SJCRH30 (cell line): ENCODE measurements at places on chromosomes 3 and 15. TPM values are rescaled to one million over a fixed set of nuclear protein-coding genes. Genes with fewer than 3 reads are reported as not detected.
A peak's percentile ranks its signal among the peaks of the same experiment; 100 is the strongest.

DNA sequence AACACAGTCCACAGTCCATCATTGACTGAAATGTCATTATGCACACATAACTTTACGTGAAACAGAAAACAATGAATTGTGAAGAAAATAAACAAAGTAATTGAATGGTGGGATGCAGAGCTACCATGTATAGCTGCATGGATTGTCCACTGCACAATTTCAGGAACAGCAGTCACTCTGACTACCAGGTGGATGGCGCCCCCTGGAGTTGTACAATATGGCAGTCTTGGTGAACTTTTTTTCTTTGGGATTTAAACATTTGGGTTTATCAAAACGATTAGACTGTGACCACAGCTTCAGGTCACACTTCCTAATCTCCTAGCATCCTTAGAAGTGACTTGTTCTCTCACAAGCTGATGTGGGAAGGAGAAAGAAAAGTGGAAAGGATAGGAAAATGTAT, 48.9 kb upstream of the TCF12 start:
- peak; percentile 72 for DNase-seq

- DNase-seq: no peak
Measured at GRCh38 chr15:100515758-100516157, 13.0 kb downstream of the CERS3 start.

DNA sequence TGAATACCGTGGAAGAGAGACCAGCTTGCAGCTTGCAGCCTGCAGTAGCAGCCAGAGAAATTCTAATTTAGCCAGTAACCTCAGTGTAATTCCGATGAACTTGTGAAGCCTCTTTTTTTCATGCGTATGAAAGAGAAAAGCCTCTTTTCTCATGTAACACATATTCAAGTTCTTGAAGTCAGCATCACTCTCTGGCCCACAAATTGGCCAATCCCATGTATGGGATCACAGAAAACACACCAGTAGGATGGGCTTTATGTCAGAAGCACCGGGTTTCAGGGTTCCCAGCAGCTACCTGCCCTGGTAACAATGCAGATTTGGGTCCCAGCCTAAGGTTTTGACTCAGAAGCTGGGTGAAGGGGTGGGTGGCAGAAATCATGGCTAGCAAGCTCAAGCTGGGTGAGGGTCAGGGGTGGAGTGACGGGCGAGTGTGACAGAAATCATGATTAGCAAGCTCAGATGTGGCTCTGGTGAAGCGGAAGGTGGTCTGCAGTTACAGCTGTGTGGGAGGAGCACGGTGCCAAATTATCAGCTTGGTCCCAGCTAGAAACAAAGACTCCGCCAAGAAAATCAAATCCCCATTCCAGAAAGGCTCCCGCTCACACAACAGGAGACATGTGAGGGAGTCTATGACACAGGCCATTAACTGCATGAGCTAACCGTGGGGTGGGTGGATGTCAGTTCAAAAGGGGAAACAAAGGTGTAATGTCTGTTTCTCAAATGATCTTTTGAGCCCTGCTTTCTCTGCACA, 86.6 kb downstream of the SNRK start:
- DNase-seq: no peak

- DNase-seq: no peak
Measured at GRCh38 chr15:95492388-95493070, 838.0 kb upstream of the NR2F2 start.

DNA sequence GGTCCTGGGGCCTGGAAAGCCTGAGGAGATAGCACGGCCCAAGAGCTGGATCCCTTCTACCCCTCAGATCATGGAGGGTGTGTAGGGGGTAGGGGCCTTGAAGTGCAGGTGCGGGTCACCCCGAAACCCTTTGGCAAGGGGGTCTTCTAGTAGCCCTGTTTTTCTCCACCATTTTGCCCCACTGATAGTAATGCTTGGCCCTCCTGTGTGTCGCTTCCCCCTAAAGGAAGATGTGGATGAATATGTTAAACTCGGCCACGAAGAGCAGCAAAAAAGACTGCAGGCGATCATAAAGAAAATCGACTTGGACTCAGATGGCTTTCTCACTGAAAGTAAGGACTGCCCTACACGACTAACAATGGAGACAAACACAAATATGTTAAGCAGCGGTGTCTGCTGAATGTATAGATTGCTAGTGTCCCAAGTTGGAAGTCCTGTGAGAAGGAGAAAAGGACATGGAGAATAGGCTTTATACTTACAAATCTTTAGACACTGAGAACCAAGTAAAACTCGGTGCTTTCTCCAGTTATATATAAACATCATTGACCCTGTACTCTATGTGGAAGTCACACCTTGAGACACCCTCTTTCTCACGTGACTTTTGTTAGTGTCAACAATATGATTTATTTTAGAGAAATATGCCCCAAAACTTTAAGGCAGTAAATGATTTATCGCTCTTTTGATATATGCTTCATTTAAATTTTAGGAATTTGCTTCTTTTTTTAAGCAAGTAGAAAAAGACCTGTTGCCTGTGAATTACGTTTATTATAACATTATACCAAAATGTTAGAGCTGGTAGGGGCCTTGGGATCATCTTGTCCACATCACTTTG, 802 bp downstream of the RCN2 start:
- no peak for DNase-seq

GRCh38 chr15:84657748-84658079, 285 bp downstream of the NMB start:
- no peak for DNase-seq

DNA sequence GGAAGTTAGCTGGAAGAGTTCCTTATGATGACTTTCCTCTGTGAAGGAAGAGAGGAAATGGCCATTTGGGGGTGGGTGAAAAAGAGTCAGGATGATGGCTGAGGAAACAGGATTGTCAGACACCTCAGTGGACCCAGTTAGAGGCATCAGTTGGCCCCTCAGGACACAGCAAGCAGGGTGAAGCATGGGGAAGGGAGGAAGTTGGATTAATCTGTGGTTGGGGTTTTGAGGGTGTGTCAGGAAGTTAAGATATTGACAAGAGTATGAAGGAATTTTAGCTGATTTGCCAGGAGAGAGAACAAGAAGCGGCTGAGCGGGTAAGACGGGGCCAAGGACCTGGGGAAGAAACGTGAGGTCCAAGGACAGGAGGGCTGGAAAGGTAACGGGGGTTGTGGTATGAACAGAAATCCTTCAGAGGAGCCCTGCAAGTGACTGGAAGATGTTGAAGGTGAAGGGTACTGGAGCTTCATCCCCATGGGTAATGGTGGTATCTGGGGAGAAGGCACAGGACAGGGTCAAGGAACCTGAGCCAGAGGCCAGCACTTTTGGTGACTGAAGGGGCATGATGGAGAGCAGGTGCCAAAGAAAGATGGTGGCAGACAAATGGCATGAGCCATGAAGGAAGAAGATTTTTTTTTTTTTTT, 2.7 kb downstream of the UQCC5 start:
- no peak for DNase-seq

GRCh38 chr3:34504366-34504765, 705.9 kb downstream of the PDCD6IP start:
- no peak for DNase-seq

DNA sequence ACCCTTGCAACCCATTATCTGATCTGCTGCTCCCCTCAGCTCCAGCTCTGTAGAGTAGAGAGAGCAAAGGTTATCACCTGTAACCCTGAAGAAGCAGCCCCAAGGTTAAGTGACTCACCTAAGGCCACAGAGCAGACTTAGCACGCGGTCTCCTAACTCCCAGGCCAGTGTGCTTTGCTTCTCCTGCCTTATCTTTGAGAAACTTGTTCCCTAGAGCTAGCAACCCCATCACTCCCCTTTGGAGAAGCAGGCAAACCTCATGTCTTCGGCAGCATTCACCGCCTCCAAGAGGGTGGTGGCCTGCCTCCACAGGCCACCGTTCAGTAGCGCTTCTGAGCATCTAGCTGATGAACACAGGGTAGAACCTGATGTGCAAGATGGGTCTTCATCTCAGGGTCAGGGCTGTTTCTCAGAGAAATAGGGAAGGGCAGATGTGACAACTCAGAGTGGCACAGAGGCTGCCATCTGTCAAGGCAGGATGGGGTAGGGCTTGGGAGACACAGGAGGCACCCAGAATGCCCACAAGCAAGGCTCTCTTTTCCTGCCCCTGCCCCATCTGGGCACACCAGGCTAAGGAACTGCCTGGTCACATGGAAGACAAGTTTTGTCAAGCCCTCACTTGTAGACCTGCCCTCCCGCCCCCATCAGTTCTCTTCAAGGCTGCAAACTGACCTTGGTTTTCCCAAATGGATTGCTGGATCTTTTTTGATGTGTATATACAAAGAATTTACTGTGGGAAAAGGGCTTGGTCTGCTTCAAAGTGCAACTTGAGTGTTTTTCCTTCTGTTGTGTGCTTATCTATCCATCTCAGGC, 34.9 kb upstream of the CLK3 start:
- DNase-seq: no peak

GRCh38 chr3:175746308-175746707, 887.2 kb downstream of the NAALADL2 start:
- DNase-seq: no peak

DNA sequence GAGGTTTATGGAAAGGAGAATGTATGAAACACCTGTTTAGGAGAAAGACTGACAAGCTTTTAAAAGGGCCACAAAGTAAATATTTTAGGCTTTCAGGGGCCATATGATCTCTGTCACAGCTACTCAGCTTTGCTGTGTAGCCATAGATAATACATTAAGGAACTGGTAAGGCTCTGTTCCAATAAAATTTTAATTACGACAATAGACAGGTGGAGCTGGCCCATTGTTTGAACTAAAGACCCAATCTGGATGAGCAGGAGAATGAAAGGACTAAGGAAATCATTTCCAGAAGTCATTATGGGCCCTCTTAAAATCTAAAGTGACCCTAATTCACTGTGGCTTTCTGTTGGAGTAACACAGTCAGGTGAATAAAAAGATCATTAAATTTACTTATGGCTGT, 48.5 kb upstream of the SLC12A8 start:
- DNase-seq: no peak

DNA sequence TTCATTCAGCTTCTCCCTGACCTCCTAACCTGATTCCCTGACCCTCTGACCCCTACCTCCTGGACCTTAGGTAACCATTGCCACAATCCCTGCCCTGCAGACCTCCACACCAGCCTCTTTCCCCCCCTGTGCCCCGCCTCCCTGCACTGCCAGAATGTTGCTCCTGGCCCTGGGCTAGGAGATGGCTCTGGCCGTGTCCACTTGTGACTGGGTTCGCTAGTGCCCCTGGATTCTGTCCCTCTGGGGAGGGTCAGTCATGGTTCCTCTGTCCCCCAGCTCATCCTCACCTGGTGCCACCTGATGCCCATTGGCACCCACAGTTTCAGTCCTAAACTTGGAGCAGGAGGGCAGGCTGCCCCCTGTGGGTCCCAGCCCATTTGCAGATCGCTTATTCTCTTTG, 56.2 kb upstream of the PRR23E start:
- no peak for DNase-seq

- DNase-seq: peak; percentile 13
Measured at GRCh38 chr3:14210843-14211594, 32.4 kb downstream of the LSM3 start.

DNA sequence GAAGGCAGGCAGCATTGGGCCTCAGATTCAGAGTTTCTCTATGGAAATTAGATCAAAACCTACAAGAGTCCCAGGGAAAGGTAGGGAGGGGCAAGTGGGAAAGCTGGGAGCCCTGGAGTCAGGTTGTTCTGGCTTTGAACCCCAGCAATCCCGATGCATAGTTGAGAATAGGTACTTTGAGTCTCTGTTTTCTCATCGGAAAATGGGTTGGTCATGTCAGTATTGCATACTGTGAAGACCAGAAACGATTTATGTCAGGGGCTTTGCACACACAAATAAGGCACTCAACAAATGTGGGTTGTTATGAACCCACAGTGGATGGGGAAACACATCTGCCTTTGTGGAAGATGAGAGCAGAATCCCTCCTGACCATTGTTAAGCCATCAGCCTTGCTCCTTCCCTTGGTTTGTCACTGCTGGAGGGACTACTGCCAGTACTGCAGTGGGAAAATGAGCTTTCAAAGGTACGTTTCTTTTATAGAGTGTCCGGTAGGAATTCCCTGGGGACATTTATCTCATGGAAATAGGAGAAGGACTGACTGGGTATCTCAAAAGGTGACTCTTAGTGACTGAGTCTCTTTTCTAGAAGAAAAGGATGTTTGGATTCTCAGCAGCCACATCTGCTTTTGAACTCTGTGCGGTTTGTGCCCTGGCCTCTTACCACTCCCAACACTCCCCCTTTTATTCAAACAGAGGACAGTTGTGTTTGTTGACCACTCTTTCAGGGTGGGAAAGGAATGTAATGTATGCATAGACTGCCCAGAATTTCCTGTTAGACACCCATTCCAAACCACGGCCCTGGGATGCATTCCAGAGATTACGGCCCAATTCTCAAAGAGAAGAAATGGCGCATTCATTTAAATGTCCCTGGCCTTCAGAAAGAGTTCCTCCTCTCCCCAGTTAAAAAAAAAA, 54.6 kb upstream of the VILL start:
- peak; percentile 79 for DNase-seq

DNA sequence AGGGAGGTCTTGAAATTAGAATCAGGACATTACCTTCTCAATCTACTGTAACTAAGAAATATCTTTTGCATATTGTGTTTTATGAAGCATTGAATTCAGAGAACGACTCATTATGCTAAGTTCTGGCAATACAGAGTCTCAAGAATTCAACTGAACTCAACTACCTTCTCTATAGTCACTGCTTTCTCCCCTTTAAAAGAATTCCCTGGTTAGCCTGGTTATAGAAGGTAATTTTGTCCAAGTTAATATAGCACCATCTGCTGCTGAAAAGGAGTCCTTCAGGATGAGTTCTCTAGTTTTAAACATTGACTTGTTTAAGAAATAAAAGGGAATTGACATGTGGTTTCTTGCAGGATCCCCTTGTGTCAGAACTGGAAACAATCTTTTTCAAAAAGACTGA, 60.2 kb downstream of the IL16 start:
- DNase-seq: no peak

IQCH gene
- total RNA-seq: 3.2 and 3.7 TPM in 2 replicates

CP gene
- total RNA-seq: 0.08 TPM in 1 of 2 replicates, not detected in the other

CFAP91 gene
- 0.08 and 0.10 TPM in 2 replicates for total RNA-seq

CPA3 gene
- not detected in 2 replicates for total RNA-seq
